ENCODE measurements at places on chromosomes 2 and 18.
A peak's percentile ranks its signal among the peaks of the same experiment; 100 is the strongest.

- no peak for DNase-seq
Measured at GRCh38 chr2:13876491-13877037, 756.0 kb upstream of the LRATD1 start.

DNA sequence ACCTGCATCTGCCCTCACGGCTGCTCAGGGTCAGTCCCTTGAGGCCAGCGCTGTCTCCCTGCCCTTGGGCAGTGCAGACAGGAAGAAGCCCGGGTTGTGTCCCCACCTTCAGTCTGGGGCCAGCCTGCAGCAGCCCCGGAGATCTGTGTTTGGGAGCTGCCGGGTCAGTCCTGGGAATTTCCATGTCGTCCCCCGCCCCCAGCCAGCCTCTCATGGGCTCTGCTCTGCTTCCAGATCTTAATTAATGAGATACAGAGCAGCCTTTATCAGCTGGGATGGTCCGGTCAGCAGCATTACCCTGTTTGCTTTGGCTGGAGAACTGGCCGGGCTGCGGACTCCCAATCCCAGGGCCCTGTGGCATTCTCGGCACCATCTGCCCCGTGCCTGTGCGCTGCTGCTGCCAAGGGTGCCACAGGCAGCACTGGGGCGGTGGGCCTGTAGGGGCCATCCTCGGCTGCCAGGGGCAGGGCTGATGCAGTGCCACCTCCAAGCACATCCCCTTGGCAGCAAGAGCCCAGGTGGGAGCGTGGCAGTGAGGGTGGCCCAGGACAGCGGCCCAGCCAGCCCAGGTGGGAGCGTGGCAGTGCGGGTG lies 2.4 kb downstream of the BOK start:
- DNase-seq: no peak

- DNase-seq: no peak
Measured at GRCh38 chr2:111905990-111906735, 7.8 kb downstream of the MERTK start.

DNA sequence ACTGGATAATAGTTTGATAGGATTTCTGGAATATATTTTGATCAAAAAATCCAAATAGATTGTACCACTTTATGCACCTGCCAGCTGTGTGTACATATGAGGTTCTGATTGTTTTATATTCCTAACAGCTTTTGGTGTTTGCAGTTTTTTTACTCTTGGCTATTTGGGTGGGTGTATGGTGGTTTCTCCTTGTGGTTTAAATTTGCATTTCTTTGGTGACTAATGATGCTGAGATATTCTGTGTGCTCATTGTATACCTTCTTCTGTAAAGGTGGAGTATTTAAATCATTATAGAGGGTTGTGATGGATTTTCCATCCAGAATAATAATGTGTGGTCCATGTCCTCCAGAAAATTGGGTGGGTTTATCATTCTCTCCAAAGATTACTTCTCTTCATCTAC lies 372.9 kb downstream of the THSD7B start:
- no peak for DNase-seq

DNA sequence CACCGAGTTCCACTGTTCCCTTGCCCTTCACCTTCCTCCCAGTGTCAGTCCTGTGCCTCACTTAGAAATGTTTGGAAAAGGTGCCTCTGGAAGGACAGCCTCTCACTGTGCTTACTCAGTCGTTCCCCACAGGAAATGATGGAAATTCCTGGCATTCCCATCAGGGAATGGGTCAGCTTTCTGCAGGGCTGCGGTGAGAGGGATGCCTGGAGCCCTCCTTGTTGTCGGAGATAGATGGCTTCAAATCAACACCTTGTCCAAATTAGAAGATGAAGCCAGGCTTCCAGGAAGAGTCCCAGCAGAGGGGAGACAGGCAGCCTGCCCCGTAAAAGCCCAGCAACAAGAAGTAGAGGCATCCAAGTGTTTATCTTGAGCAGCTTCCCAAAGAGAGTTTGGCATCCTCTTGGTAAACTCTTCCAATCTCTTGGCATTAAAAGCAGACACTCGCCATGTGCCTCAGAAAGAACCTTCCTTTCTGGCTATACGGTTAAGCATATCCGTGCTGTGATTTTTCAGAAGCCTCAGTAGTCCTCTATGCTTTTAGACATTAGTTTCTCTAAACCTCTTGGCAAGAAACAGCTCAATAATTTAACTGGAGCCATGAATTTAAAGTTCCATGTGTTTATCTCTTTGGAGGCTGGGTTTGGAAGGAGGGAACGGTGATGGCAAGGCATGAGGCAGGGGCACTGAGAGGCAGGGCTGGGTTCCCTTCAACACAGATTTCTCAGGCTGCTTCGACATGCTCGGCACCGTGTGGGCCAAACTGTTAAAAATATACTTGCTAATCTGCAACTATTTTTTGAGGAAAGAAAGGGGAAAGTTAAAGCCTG lies 25.1 kb downstream of the COLEC12 start:
- DNase-seq: no peak

DNA sequence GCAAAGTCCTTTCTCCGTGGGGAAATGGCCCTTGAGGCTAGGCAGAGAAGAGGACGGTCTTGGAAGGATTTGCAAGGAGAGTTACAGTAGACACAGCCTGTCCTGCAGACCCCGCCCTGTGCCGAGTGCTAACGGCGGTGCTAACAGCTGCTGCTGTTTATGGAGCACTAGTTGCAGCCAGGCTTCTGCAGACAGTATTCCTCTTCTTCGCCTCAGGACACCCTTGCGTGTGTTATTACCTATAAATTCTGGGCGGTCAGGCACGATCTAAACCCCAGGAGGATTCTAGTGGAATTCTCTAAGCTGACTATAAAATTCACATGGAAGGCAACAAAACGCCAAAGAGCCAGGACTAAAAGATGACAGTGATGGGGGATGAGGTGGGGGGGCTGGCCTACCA lies 139.8 kb downstream of the GLI2 start:
- DNase-seq: no peak

DNA sequence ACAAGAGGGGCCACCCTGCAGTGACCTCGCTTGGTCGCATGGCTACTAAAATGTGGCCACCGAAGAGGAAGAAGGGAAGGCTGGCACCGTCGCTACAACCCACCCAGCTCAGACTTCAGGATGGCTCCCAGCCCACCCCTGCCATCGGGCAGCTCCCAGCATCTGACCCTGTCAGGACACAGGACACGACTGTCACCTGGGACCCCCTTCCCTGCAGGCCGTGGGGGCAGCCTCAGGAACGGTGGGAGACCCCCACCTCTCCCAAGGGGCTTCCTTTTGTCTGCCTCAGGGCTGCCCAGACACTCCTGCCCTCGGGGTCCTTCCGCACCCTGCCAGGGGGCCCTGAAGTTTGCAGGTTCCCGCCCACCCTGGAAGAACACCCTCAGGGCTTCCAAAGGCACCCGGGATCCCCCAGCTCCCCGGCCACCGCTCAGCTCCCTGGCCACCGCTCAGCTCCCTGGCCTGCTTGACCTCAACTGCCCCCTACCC lies 7.7 kb downstream of the RTP5 start:
- DNase-seq: no peak

- DNase-seq: no peak
Measured at GRCh38 chr2:216849987-216850386, 9.9 kb downstream of the TNP1 start.

DNA sequence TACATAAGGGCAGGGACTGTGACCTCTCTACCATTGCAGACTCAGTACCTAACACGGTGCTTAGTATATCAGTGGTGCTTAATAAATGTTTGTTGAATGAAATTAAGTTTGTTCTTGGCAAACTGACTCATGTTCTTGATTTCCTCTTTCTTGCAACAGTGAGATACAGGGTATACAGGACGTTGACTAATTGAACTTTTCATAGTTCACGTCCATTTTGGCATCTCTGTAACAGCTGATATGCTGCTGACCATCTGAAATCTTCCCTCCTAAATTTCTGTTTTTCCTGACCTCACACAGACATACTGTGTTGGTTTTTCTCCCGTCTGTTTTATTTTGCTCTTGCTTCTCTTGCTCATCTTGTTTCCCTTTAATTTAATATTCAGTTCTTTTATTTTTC lies 44.2 kb downstream of the LHCGR start:
- DNase-seq: no peak

DNA sequence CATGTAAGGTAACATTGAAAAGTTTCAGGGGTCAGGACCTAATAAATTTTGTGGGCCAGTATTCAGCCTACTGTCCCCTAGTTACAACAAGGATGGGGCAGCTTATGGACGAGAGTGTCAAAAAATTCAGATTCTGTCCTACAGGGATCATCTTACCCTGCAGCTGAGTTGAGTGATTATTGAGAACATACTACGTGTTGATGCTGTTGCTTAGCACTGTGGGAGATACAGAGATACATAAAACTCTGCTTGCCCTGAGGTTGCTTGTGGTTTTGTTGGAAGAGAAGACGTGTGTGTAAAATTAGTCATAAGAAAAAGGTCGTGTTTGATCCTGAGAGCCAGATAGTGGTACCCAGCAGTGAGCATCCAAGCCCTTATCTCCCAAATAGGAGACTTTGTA lies 253.2 kb downstream of the NEDD4L start:
- DNase-seq: peak; percentile 31

Data from CD4-positive, alpha-beta T cell treated with Interleukin-2 at 100 ng/mL for 4 hours (primary cell).